ENCODE measurements at places on chromosomes 7 and 10. TPM values are rescaled to one million over a fixed set of nuclear protein-coding genes. Genes with fewer than 3 reads are reported as not detected.

TYW1 gene
- 13.5 TPM for total RNA-seq

FAM3C gene
- 13.9 TPM for total RNA-seq

GRCh38 chr10:67697724-67698131 lies 1.7 kb upstream of the CTNNA3 start:
- no peak overlapping the region for H3K4me3 ChIP-seq
- no peaks in the 10 kb centered on the region for H3K36me3 ChIP-seq
- H3K27me3 ChIP-seq = peaks cover 10% of the 10 kb centered on the region
- H3K27ac ChIP-seq = no peak overlapping the region

GRCh38 chr10:24779737-24780136 lies 56.0 kb upstream of the ARHGAP21 start:
- no peak overlapping the region for H3K27ac ChIP-seq
- DNase-seq = no peak
- H3K4me1 ChIP-seq = peaks cover 14% of the 10 kb centered on the region
- no peaks in the 10 kb centered on the region for H3K36me3 ChIP-seq

DNA sequence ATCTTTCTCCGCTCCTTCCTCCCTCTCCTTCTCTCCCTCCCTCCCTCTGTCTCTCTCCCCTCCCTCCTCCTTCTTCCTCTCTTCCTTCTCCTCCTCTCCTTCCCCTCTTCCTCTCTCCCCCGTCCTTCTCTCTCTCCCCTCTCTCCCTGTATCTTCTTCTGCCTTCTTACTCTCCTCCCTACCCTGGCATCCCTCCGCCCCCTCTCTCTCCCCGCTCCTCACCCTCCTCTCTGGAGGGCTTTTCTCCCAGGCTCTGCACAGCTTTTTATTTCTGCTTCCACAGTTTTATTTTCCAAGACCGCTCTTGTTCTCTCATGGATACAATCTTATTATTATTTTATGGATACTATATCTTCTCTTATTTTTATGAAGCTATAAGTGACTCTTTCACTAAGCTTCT lies 32.6 kb downstream of the AP5Z1 start:
- peaks cover 9% of the 10 kb centered on the region for H3K27me3 ChIP-seq
- H3K27ac ChIP-seq = no peak overlapping the region
- DNase-seq = no peak
- H3K4me3 ChIP-seq = no peak overlapping the region
- peaks cover 7% of the 10 kb centered on the region for H3K4me1 ChIP-seq

- H3K36me3 ChIP-seq = no peaks in the 10 kb centered on the region
- no peak overlapping the region for H3K4me3 ChIP-seq
- peaks cover 2% of the 10 kb centered on the region for H3K27me3 ChIP-seq
- DNase-seq = no peak
Observed at GRCh38 chr7:68512466-68512865, 1085.8 kb upstream of the AUTS2 start.

GRCh38 chr10:104880624-104881398 lies 239.7 kb downstream of the SORCS3 start:
- peaks cover 2% of the 10 kb centered on the region for H3K27me3 ChIP-seq
- H3K4me1 ChIP-seq = no peaks in the 10 kb centered on the region
- H3K36me3 ChIP-seq = no peaks in the 10 kb centered on the region
- DNase-seq = no peak
- H3K27ac ChIP-seq = no peak overlapping the region

DNA sequence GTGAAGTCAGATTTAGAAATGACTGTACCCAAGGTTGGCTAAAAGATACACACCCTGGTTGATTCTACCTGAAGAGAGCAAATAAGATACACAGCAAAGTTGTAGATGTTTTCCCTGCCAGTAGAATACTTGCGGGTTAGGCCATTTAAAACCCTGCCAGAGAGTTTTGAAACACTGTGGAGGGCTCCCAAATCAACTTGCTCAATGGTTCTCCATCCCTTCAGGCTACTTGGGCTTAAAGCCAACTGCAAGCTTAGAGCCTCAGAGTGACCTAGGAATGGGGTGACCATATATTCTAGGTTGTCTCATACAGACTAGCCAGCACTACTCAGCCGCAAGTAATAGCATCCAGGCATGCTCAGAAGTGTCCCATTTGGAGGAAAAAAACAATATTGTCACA lies 10.0 kb downstream of the CAV1 start:
- no peaks in the 10 kb centered on the region for H3K36me3 ChIP-seq
- no peak for DNase-seq
- H3K4me3 ChIP-seq = no peak overlapping the region
- no peaks in the 10 kb centered on the region for H3K4me1 ChIP-seq
- H3K27me3 ChIP-seq = peaks cover 26% of the 10 kb centered on the region

DNA sequence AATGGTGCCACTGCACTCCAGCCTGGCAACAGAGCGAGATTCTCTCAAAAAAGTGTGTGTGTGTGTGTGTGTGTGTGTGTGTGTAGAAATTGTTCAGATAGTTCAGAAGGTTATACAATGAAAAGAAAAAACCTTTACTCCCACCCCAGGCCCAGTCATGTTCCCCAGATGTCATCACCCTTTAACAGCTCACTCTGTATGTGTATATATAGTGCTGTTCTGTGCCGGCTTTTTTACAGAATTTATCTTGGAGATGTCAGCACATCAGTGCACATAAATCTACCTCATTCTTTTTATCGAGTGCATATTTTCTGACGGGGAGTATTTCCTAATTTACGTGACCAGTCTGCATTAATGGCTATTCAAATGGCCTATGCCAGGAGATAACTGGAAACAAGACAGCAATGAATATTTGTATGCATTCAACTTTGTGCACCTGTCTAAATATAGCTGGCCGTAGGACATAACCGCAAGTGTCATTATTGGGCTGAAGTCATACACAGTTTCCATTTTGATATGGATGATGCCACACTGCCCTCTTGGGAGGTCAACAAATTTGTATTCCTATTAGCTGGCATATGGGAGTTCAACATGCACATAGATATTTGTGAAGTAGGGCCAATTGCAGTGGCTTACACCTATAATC lies 11.7 kb downstream of the NIPSNAP2 start:
- peaks cover 8% of the 10 kb centered on the region for H3K4me1 ChIP-seq
- no peaks in the 10 kb centered on the region for H3K27me3 ChIP-seq
- peaks cover 12% of the 10 kb centered on the region for H3K36me3 ChIP-seq
- no peak overlapping the region for H3K27ac ChIP-seq
- DNase-seq = no peak
- no peak overlapping the region for H3K4me3 ChIP-seq

- no peak overlapping the region for H3K27ac ChIP-seq
- no peaks in the 10 kb centered on the region for H3K27me3 ChIP-seq
- DNase-seq = no peak
- no peak overlapping the region for H3K4me3 ChIP-seq
Observed at GRCh38 chr7:134767520-134768168, 11.8 kb upstream of the CALD1 start.

GRCh38 chr10:96878057-96878456 lies 46.0 kb downstream of the LCOR start:
- DNase-seq = no peak
- no peak overlapping the region for H3K4me3 ChIP-seq
- H3K27me3 ChIP-seq = no peaks in the 10 kb centered on the region
- H3K27ac ChIP-seq = no peak overlapping the region
- peaks cover 51% of the 10 kb centered on the region for H3K4me1 ChIP-seq
- peaks cover 6% of the 10 kb centered on the region for H3K36me3 ChIP-seq

- no peak overlapping the region for H3K27ac ChIP-seq
- H3K36me3 ChIP-seq = no peaks in the 10 kb centered on the region
- no peak overlapping the region for H3K4me3 ChIP-seq
- no peaks in the 10 kb centered on the region for H3K4me1 ChIP-seq
- no peak for DNase-seq
- H3K27me3 ChIP-seq = no peaks in the 10 kb centered on the region
Observed at GRCh38 chr10:116241642-116242410, 31.2 kb downstream of the GFRA1 start.

DNA sequence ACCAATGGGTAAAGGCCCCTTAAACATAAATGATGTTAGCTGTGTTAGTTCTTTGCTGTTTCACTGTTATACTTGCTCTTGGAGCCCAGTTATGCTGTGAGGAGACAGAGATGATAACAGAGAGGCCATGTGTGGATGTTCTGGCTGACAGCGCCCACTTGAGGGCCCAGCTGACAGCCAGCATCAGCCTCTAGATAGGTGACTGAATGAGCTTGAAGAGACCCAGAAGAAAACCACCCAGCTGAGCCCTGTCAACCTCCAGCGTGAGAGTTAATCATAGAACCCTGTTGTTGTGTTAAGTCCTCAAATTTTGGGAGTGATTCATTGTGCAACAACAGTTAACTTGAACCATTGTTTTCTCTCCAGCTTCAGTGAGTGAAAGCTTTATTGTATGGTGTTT lies 91.7 kb downstream of the GLRX3 start:
- no peak overlapping the region for H3K4me3 ChIP-seq
- H3K27me3 ChIP-seq = no peaks in the 10 kb centered on the region
- no peak for DNase-seq
- no peak overlapping the region for H3K27ac ChIP-seq
- no peaks in the 10 kb centered on the region for H3K4me1 ChIP-seq

DNA sequence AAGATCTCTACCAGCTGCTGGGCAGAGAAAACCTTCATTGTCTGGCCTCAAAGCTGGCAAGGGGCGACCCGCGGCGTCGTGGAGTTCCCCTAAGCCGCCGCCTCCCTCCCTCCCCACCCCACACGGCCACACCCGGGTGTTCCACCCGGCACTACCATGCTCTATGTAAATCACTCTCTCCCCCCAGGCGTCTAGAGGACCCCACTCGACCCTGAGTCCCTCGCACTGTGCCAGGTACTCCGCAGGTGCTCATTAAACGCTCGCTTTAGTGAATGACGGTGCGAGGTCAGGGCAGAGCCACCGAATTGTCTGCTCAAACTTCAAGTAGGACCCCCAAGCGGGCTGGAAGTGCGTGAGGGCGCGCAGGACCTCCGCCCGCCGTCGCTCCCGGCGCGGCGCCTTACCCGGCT lies 628 bp downstream of the PARP12 start:
- peaks cover 35% of the 10 kb centered on the region for H3K4me1 ChIP-seq
- H3K4me3 ChIP-seq = peak overlapping the region; percentile 81
- peaks cover 7% of the 10 kb centered on the region for H3K36me3 ChIP-seq
- DNase-seq = peak; percentile 43
- H3K27ac ChIP-seq = no peak overlapping the region

GRCh38 chr7:37408291-37409228 lies 40.1 kb downstream of the ELMO1 start:
- H3K27me3 ChIP-seq = no peaks in the 10 kb centered on the region
- H3K36me3 ChIP-seq = peaks cover 9% of the 10 kb centered on the region
- H3K4me3 ChIP-seq = peak overlapping the region; percentile 77
- DNase-seq = peak; percentile 44

GRCh38 chr10:95391581-95392216 lies 100.9 kb upstream of the PDLIM1 start:
- H3K36me3 ChIP-seq = peaks cover 2% of the 10 kb centered on the region
- no peak overlapping the region for H3K4me3 ChIP-seq
- peaks cover 3% of the 10 kb centered on the region for H3K4me1 ChIP-seq

All from activated naive CD4-positive, alpha-beta T cell treated with anti-CD3 and anti-CD28 coated beads for 36 hours (primary cell).